ENCODE measurements at places on chromosomes 12 and 14. TPM values are rescaled to one million over a fixed set of nuclear protein-coding genes. Genes with fewer than 3 reads are reported as not detected.

Gene AKAP3
- total RNA-seq, result 0.27 TPM

Gene VASH1
- total RNA-seq, result 0.88 TPM

Gene HRK
- not detected for total RNA-seq

Gene HOXC9
- total RNA-seq, result 13.6 TPM

Gene TRAF3
- total RNA-seq, result 6.5 TPM

Gene LRRC10
- not detected for total RNA-seq

Gene HOXC6
- total RNA-seq, result 3.3 TPM

Gene SLC39A9
- 23.2 TPM for total RNA-seq

Gene CYP46A1
- total RNA-seq, result 2.2 TPM

Gene KERA
- 0.73 TPM for total RNA-seq

Gene TRIM9
- total RNA-seq, result 3.0 TPM

Gene PDE3A
- total RNA-seq, result 4.8 TPM

Gene B3GNT4
- not detected for total RNA-seq

Gene PTCSC3
- not detected for total RNA-seq

Gene MOK
- total RNA-seq, result 2.5 TPM

Gene SLC6A15
- total RNA-seq, result not detected

Gene TMTC2
- 1.6 TPM for total RNA-seq

Gene OR6S1
- not detected for total RNA-seq

Gene CCDC198
- not detected for total RNA-seq

Gene GLRX5
- total RNA-seq, result 82.8 TPM

Gene OSBPL8
- 25.6 TPM for total RNA-seq

Gene CALCOCO1
- total RNA-seq, result 385 TPM

Gene PSMB11
- total RNA-seq, result not detected

Gene KRT6B
- total RNA-seq, result not detected

Gene IGF1
- total RNA-seq, result 22.7 TPM

Gene GRIN2B
- not detected for total RNA-seq

Gene TPPP2
- 0.22 TPM for total RNA-seq

Gene PRPH
- not detected for total RNA-seq

All from gastrocnemius medialis (tissue), 4 donors.